ENCODE measurements at places on chromosomes 16 and 17.

- DNase-seq: no peak
These were observed 14.9 kb upstream of the C16orf54 start for GRCh38 chr16:29760567-29761279.

- no peak for DNase-seq
These were observed 6.7 kb upstream of the KRT31 start for GRCh38 chr17:41404024-41404671.

DNA sequence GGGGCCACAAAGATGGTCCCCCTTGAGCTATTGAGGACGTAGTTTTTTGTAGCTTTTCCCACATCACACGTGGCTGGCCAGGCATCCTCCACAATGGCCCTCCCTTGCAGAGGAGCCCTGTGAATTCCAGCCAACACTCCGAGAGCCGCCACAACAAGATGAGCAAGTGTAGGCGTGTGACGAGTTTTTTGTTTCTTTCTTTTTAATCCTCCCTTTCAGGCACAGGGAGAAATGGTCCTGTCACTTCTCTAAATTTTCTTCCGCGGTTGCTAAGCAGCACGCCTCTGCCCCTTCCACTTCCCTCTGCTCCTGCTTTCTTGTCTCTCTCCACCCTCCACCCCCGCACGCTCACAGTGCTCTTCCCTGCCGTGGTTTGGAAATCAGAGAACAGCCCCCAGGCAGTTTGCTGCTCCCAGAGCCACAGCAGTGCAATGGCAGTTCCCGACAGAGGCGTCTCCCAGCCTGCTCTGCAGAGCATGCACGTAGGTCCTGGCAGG lies 68.0 kb upstream of the MRTFB start:
- peak; percentile 66 for DNase-seq

DNA sequence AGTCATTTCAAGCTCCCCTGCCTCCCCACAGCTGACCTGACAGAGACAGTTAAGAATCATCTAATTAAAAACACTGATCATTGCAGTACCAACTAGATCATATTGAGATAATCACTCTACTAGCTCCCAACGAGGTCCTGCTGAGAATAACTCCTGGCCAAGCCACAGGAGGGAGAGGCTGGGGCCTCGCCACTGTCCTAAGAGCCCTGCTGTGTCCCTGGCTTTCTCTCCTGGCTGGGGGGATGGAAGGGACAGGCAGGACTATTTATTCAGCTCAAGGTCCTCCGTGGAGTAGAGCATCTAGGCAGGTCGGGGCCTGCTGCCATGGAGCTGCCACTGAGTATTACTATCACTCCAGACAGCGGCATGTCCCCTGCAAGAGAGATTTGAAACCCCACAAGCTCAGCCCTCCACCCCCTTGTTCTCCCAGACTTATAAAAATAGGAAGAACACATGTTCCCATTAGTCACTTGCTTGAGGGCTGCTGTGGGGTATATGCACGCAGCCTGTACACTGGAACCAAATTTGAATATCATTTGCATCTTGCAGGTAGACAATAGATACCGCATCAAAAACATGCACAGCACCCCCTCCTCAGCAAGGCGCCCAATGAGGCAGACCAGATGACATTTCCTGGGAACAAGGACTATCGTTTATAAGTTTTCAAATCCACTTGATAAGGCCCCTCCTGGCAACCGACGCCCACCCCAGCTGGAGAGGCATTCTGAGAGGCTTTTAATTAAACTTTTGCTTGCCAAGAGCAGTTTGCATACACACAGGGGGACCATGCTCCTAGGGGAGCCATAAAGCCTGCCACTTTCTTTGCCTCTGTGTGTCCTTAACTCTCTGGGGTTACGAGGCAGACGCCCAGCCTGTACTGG lies 385.2 kb upstream of the ZFHX3 start:
- no peak for DNase-seq

- no peak for DNase-seq
These were observed 116.6 kb downstream of the ZNF18 start for GRCh38 chr17:11880714-11881113.

DNA sequence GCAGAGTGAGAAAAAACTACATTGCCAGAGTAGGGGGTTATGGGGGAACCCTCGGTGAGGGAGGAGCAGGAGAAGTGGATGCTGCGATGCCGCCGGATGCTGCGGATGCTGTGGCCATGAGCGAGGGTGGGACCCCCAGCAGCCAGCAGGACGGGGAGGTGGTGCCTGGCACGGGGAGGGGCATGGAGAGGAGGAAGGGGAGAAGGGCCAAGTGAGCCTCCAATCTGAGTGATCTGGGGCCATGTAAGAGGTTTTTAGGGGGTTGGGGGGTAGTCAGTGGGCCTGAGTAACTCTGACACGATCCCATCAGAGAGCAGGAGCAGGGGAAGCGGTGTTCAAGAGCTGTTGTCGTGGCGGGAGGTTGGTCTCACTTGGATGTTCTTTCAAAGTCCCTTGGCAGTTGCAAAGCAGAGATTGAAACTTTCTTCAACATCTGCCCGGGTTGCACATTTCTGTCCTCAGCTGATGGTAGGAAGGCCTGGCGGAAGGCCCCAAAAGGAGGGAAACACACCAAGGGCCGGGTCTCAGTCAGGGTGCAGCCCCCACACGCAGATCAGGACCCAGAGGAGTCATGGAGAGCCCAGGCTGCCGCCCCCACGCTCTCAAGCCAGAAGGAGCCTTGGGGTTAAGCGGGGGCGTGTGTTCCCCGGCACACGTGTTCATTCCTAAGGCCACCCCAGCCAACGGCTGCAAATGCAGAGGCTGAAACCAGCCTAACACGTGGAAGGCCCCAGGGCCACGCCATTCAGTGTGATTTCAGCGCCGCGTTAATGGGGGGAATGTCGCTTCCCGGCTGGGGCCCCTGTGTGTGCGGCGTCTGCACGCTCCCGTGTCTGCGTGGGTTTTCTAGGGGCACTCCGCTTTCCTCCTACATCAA lies 81.7 kb downstream of the ZDHHC7 start:
- no peak for DNase-seq

GRCh38 chr16:15492091-15492740 lies 57.8 kb downstream of the BMERB1 start:
- DNase-seq: no peak

GRCh38 chr16:54932737-54933254 lies 2.1 kb downstream of the IRX5 start:
- DNase-seq: no peak

- DNase-seq: peak; percentile 39
These were observed 59.8 kb downstream of the NEUROD2 start for GRCh38 chr17:39547713-39548478.

GRCh38 chr16:87353613-87354012 lies 30.0 kb downstream of the FBXO31 start:
- DNase-seq: no peak

DNA sequence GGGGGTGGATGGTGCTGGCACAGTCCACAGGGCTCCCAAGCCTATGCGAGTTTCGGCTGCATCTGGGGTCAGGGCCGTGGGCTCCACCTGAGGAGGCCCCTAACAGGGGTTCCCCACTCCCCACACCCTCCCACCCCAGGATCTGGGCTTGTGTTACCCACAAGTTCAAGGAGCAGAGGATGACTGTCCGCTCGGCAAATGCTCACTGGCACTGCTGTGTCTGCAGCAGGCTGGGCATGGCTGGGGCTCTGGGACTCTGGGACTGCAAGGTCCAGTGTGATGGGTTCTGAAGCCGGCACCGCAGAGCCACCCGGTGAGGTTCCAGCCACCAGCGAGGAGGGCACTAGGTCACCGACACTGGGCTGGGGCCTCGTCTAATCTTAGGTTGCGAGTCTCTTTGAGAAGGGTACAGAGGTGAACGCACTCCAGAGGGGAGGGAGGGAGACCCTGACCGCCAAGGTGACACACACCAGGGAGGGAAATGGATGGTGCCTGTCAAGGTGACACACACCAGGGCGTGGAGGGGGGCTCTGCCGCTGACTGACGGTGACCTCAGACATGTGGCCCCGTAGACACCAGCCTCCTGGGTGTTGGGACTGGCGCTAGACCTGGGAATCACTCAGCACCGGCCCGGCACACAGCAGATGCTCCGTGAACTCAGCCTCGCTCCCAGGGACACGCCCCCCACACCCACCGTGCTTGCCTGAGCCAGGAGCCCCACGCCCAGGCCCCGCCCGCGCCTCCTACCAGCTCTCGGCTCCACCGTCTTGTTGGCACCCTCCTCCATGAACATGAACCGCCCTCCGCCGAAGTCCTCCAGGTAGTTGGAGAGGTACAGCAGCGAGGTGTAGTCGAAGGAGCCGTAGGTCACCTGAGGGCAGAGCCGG lies 20.5 kb upstream of the HEXD start:
- DNase-seq: no peak

GRCh38 chr17:78316115-78316866 lies 43.6 kb downstream of the SOCS3 start:
- DNase-seq: no peak

GRCh38 chr17:73227379-73227778 lies 34.3 kb downstream of the CPSF4L start:
- DNase-seq: no peak

DNA sequence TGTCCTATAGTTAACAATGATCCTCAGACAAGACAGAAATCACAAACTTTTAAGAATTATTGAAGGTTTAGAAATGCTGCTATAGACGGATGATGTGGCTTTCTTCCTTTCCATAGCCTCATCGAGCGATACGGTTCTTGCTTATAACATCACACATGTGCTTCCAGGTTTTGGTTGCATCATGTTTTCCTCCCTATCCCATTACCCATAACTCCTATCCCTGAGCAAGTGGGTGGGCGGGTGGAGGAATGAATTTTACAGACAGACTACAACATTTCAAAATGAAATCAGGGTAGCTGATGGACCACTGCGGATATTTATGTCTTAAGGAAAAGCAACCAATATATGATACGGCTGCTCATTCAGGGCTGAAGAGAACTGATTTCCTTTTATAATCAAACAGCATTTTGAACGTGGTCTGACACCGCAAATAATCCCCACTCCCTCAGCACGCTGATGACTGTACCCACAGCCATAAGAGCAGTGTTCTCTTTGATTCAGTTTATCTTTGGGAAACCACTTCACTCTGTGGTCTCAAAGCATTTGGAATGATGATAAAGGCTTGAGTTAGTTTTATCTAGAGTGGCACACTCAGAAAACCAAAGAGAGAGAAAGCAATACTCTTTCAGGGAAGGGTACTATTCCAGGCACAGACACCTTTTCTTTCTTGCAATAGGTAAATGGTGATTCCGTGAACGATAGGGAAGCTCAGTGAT lies 4.6 kb upstream of the AKTIP start:
- no peak for DNase-seq

GRCh38 chr16:9275377-9275776 lies 183.9 kb downstream of the HAPSTR1 start:
- no peak for DNase-seq

GRCh38 chr17:70604854-70605253 lies 435.5 kb downstream of the KCNJ2 start:
- DNase-seq: no peak

- DNase-seq: no peak
These were observed 1.3 kb downstream of the CMTR2 start for GRCh38 chr16:71287911-71288310.

DNA sequence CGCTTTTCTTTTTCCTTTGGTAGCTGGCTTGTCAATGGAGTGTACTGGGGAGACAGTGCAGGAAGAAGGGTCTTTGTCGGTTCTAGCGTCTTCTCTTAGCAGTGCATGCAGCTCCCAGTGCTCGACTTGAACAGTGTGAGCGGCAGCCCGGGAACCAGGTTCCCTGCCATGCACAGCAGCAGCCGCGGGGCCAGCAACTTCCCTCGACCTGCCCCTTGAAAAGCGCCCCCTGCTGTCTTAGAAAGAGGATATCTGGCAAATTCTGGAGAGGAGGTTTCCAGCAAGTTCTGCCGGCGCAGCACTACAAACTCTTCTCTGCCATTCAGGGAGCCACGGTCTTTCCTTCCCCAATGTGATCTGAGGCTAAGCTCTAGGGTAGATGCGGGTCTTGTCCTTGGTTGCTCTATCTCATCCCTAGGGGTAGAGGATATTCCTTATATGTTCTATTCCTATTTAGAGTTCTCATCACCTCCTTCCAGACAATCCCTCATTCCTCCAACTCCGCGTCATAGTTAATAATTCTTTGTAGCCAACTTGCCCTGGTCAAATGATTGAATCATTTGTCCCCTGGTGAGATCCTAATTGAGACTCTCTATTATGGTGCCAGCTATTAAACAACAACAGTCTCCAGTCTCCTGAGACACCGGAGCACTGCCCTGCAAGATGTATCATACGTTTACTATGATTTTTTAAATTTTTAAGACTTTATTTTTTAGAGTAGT lies 451.3 kb downstream of the PMP22 start:
- no peak for DNase-seq

DNA sequence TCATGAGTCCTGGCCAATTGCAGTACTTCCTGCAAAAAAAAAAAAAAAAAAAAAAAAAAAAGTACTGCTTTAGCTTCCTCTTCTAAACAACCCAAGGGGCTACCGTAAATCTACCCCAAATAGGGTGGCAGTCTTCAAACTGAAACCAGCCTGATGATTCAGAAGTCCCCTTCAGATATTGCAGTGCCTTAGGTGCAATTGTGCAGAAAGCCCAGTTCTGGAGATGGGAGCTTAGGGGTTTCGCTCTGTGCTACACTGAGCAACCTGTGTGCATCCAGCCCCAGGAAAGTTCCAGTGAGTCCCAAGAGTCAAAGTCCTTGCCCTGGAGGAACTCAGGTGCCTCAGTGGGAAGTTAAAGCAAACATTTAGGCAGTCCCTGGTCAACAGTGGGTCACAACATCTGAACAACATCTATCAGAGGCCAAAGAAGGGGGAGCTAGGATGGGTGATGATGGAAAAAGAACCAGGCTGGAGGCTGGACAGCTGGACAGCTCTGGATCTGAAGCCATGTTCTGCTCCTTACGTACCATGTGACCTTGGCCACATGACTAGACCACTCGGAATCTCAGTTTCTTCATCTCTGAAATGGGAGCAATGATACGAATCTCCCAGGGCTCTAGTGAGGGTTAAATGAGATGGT lies 6.7 kb upstream of the CIITA start:
- no peak for DNase-seq

- DNase-seq: peak; percentile 87
These were observed 1.3 kb downstream of the MAZ start for GRCh38 chr16:29807426-29808218.

DNA sequence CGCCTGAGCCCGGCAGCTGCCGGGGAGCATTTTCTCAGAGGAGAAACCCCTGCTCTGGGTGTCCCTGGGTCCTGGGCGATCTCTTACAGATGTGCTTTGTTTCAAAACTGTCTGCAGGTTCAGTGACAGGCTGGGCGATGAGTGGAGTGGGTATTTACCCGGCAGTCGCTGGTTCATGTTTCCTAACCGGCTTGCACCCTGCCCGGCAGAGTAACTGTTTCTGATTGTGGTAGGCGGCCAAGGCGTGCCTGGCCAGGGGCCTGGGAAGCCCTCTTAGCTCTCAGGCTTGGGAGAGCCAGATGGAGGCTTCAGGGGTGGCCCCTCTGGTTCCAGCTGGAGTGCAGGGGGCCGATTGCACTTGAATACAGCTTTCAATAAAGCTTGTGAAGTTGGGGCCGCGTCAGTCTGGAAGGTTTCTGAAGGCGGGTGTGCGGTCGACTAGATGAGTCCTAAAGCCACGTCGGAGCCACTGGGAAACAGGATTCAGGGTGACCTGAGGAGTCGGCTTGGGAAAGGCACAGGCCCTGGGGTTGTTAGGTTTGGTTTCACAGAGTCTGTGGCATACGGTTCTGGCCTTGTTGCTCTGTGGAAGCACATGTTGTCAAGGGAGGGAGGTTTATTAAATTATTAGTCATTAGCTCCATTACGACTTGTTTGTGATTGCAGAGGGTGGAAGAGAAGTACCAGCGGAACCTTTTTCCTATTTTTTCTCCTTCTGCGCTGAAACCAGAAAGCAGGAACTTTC lies 1.4 kb downstream of the BAIAP2 start:
- no peak for DNase-seq
